ENCODE measurements at places on chromosomes 11 and 22.

- DNase-seq, result no peak
Observed at GRCh38 chr11:102026217-102026616, 21.0 kb upstream of the CFAP300 start.

DNA sequence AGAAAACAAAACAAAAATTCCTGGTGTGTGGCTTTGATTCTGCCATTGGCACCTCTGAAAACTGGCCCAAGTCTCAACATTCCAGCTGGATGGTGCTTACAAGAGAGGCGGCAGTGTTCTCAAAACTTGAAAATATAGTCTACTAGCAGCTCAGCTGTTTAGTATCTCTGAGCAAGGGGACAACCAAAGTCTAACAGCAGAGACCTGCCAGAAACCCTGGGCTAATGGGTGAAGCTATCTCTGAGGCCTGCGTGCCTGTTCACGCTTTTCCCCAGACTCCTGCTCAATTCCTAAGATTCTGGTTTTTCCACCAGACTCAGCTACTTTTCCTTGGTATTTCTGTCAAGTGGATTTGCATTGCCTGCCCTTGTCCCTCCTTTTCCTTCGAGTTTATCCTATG lies 17.9 kb downstream of the TMEM218 start:
- DNase-seq, result no peak

GRCh38 chr11:132539590-132540368 lies 992.5 kb downstream of the OPCML start:
- DNase-seq, result no peak

- no peak for DNase-seq
Observed at GRCh38 chr11:16738947-16739815, 734 bp downstream of the C11orf58 start.

- no peak for DNase-seq
Observed at GRCh38 chr11:116862185-116862584, 24.8 kb upstream of the APOA1 start.

DNA sequence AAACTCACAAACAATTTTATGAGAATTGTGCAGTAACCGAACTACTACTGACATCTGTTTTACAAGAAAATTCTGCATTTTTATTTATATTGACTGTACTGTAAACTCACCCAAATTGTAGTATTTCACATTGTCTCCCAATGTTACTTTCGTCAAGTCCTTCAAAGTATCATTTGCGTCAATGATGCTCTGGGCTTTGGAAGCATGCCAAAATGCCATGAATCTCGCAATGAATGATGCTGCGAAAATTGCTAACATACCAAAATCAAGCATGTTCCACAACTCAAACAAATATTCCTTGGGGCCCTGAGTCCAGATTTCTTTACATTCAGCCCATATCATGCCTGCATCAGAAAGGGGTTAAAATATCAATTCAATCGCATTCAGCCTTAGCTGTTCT lies 107.6 kb downstream of the TRPC6 start:
- DNase-seq, result no peak

GRCh38 chr22:20110359-20110985 lies 5.4 kb upstream of the RANBP1 start:
- DNase-seq, result no peak

- DNase-seq, result no peak
Observed at GRCh38 chr11:110196241-110196754, 100.1 kb downstream of the RDX start.

Measured in activated naive CD4-positive, alpha-beta T cell treated with anti-CD3 and anti-CD28 coated beads, Interleukin-2, amount 50 U/mL, for 16 hours (primary cell).